Keratinocyte (primary cell): ENCODE measurements at places on chromosomes 1 and 21.

DNA sequence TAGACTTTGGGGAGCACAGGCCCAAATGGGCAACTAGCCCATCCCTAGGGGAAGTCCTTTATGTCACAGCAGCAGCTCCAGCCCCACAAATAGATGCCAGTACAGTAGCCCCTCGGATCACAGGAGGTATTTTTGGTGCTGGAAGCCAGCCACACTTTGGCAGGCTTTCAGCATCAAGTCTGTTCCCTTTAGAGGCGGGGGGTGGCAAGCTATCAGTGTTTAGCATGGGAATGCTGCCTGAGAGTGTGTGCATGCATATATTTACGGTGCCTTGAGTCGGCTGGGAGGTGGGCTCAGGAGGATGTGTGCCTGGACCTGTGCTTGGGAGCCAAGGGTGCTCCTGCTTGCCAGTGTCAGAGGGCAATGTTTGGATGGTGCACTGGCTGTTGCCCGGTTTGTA lies 3.5 kb upstream of the PLXNA2 start:
- no peak for DNase-seq

GRCh38 chr1:89978755-89979154 lies 16.2 kb upstream of the ZNF326 start:
- no peak for DNase-seq

DNA sequence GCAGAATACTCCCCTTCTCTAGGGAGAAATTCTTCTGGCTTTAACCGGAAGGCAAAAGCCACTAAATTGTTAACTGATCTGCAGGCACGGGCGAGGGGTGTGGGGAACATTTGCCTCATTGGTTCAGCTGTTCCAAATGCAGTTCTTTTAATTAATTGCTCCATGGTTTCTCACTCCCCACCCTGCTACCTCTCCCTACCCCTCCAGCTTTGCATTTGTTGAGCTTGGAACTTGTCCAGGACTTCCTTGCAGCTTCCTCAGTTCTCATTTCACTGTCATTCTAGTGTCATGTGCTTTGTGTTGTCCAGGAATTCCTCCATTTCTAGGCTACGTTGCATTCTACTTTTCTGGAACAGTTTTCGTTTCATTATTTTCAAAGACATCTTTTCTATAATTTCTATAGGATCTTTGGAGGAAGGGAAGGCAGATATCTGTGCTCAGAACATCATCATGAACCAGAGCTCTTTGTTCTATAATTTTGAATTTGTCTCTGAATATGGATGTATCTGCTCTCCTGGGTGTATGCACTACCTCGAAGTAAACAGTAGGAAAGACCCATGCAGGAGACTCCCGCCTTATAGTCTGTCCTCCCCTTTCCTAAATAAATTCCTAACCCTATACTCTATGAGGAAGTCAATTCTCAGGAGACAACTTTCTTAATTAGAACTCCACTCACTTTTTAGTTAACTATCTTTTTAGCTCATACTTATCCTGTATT lies 132.4 kb upstream of the LMO4 start:
- no peak for DNase-seq

DNA sequence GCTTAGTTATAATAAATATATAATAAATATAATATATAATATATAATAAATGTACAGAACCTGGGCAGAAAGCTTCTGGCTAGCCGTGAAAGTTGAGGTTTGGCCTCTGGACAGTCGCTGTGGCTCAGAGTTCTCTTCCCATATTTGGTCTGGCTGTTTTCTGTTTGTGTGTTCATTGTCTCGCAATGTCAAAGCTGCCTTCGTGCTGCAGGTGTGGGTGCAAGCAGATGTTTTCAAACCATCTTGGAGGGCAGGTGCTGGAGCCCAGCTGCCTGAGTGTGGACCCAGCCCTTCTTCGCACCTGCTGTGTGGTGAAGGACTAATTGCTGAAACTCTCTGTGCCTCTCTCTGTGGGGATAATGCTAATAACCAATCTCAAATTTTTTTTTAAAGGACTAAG lies 3.6 kb upstream of the CSTB start:
- DNase-seq = no peak

GRCh38 chr1:118487091-118487490 lies 302.1 kb upstream of the SPAG17 start:
- DNase-seq = no peak

GRCh38 chr1:110002695-110003094 lies 18.1 kb downstream of the AHCYL1 start:
- no peak for DNase-seq

DNA sequence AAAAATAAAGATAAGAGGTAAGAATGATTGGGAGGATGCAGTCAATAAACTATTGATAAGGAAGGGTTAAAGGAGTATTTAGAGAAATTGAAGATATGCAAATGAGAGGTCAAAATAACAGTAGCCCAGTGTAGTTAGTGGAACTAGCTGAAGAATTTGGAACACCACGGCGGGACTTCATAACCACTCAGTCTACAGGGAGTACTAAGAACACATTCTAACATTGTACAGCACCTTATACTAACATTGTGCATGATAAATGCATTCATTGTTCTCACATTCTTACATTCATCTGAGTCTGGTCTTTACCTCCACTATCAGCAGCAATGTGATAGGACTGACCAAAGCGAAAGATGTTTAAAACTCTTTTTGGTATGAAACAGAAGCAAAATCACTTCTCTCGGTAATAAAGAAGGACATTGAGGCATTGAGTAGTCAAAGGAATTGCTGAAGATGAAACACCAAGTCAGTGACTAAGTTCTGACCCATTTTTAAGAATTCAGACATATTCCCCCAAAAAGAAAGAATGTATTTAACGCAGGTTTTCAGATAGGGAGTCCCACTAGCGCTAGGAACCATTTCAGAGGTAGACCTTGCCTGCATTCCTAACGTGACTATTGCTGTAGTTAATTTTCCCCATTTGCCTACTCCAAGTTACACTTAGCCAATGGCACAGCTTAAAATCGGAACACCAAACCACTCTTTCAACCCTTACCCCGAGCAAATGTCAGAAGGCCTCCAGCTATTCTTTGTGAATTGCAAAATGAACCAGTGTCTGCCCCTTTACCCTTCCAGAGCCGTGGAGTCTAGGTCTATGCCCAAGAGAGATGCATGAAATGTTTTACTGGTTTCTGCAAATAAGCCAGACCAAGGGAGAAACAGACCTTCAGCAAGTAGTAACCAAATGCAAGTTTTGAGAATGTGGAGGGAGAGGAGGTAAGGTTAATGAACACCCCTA lies 108.8 kb upstream of the IRF2BP2 start:
- DNase-seq = no peak

DNA sequence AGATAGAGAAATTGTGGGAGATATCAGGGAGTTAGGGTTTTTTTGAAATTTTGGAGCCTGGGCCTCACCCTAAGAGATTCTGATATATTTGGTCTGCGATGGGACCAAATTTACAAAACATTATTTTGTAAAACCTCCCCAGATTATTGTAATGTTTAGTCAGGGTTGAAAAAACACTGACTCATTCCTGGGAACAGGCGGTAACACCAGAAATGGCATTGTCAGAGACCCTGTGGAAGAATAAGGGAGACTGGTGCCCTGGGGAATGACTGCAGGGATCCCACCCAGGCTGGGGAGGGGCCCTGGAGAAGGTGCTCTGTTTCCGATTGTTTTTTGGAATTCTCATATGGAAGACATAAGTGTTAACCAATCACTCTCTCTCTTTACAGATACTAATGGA lies 13.1 kb upstream of the STRIP1 start:
- DNase-seq = no peak

- DNase-seq = no peak
These were observed 6.1 kb downstream of the CYP4B1 start for GRCh38 chr1:46804926-46805325.

GRCh38 chr1:154777154-154777553 lies 92.9 kb downstream of the KCNN3 start:
- DNase-seq = no peak

GRCh38 chr1:94819945-94820746 lies at the start of gene SLC44A3:
TSS of gene SLC44A3 (plus strand) at chr1:94820357. CDS start at chr1:94820452, 95 bp downstream.
- no peak for DNase-seq

DNA sequence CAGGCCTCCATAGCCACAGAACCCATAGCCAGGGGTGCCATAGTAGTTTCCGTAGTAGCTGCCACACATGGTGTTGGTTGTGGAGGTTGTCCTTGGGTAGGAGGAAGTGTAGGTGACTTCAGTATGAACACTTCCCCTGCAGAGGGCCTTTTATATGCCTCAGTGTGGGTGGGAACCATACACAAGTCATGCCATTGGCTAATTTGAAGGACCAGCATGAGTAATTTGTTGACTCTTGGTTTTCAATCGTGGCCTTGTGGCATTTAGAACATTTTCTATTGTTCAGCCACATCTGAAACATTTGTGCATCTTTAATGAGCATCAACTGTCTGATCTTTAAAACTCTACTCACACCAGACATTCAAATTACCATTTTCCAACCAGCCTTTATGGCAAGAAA lies at the start of gene KRTAP6-1:
Gene KRTAP6-1, minus strand, starts transcription at position 95 of the 400 bp plus-strand sequence. Its CDS starts 26 bp downstream, at position 69.
- no peak for DNase-seq

DNA sequence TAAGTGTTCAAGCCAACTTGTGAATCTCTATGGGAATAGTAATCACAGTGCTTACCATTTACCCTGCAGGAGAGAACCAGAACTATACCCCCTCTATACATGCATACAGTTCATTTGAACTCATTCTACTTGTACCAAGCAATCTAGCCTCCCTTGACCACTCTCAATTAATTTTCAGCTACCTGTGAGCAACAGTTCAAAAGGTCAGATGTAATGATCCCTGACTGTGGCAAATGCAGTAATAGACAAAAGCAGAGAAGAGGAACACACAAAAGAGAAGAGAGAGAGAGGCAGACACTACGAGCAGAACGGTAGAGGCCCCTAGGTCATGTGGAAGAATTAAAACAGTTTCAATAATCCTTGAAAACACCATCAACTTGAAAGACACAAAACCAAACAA lies 52.8 kb downstream of the FMO4 start:
- no peak for DNase-seq
